ENCODE measurements at places on chromosomes 16 and 17. TPM values are rescaled to one million over a fixed set of nuclear protein-coding genes. Genes with fewer than 3 reads are reported as not detected.

DNA sequence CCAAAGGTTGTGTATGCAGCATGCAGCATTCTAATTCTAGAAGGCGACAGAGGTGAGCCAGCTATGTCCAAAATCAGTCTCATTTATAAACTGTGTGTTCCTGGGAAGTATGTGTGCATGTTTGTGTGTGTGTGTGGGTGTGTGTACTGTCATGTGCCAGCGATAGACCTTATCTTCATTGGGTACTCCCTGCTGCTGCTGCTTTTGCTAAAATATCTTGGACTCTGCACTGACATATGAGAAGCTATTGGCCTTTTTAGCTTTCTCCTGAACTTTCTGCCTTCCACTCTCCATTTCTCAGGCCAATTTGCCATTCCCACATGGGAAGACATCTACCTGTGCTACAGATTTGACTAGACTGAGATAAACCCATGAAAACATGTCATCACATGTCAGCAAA lies 2.0 kb upstream of the LPO start:
- no peak for DNase-seq

ENPP7 gene
- not detected for polyA plus RNA-seq

GRCh38 chr16:12066823-12067222 lies 90.3 kb downstream of the SNX29 start:
- no peak for DNase-seq

DNA sequence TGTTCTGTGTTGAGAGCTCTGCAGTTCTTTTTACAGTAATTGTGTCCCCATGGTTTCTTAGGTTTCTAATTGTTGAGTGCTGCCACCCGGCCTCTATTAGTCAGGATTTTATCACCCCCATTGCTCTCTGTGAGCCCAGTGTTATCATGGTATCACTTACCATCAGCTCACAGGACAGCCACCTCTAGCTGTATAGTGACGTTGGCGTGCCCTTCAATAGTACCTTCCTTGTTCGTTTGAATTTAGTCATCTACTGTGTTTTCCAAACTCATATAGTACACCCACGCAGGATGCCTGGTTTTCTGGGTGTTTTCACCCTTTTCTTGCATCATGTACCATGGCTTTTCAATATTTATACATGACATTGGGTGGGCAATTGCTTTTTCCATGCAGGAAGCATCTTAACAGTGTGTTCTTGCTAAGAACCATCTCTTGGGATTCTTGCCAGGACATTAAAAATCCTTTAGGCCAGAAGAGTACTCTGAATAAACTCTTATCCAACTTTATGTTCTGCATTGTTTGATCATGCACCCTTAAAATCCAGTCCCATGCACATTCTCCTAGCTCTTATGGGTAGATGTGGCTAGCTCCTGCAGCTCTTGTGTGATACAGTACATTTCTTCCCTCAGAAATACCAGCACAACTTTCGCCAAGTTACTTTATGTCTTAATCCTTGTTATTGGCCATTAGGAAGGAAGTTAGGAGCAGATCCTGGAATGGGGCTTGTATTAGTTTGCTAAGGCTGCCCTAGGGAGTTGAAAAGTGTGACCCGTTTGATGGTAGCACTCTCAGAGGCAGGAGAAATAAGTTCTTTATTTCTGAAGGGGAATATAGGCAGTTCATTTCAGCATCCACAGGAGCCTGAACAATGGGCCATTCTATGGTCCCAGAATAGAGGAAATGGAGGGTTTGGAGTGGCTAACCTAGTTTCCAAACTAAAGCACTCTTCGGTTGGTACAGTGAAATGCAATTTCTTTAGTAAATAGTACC lies 11.3 kb upstream of the ABCA10 start:
- no peak for DNase-seq

DNA sequence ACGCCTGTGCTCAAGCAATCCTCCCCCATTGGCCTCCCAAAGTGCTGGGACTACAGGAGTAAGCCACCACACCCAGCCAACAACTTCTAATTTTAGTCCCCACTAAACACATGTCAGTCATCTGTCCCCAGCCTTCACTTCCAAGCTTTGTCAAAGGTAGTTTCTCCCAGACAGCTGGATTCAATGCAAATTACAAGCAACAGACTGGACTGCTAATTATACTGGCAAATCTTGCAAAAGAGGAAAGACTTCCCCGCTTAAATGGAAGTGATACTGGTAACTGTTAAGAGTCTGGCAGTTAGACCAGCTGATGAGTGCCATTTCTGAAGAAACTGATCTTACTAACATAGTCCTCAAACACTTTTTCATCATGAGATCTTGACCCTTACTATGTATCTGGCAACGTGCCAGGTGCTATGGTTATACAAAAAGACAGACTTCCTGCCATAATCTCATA lies 8.2 kb upstream of the GGA2 start:
- no peak for DNase-seq

- DNase-seq: no peak
Measured at GRCh38 chr17:61168506-61168905, 231.1 kb upstream of the TBX2 start.

GRCh38 chr17:40576113-40576740 lies 11.0 kb upstream of the CCR7 start:
- no peak for DNase-seq

- DNase-seq: peak; percentile 99
Measured at GRCh38 chr17:68035131-68035522, 408 bp upstream of the KPNA2 start.

GRCh38 chr17:71845337-71845736 lies 275.5 kb upstream of the SOX9 start:
- DNase-seq: no peak

DNA sequence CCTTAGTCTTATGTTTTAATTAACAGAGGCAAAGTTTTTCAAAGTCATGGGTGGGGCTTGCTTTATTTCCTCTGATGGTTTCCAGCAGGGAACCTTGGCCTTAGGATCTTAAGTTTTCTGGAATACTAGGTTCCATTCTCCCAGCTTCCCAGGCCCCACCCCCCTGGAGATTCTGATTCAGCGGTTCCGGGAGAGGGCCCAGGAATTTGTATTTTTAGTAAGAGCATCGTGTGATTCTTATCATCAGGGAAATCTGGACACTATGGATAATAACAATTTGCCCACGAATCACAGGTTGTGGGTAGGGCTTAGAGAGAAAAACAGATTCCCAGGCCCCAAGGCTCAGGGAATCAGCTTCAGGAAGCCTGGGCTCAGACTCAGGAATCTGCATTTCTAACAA lies 263.6 kb downstream of the NTN1 start:
- peak; percentile 31 for DNase-seq

DNA sequence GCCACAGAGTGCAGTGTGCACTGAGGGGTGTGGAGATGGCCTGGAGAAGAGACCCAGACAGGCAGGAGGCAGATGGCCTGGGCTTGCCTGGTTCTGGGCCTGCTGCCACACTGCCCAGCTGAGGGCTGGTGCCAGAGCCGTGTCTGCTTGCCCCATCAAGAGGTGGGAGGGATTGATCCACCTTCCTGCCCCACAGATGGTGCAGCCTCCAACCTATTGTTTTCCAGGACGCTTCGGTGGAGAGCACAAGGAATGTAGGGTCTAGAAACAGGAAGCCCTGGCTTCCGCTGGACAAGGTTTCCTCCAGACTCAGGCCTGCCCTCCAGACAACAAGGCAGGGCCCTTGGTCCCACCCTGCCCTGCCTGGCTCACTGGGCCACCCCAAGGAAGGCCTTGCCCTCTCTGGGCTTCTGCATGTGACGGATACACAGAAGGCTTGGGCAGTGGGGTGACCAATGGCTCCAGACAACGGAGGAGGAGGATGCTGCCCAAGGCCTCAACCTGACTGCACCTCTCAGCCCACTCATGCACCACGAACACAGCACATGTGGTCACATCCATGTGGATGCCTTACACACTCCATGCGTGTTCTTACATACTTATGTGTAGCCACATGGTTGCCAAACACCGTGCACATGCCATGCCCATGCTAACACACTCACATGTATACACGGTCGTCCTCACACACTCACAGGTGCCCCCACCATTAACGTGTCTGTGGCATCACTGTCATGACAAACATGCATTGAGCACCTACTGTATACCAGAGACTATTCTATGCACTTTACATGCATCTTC lies 6.5 kb upstream of the CDH5 start:
- DNase-seq: no peak

DNA sequence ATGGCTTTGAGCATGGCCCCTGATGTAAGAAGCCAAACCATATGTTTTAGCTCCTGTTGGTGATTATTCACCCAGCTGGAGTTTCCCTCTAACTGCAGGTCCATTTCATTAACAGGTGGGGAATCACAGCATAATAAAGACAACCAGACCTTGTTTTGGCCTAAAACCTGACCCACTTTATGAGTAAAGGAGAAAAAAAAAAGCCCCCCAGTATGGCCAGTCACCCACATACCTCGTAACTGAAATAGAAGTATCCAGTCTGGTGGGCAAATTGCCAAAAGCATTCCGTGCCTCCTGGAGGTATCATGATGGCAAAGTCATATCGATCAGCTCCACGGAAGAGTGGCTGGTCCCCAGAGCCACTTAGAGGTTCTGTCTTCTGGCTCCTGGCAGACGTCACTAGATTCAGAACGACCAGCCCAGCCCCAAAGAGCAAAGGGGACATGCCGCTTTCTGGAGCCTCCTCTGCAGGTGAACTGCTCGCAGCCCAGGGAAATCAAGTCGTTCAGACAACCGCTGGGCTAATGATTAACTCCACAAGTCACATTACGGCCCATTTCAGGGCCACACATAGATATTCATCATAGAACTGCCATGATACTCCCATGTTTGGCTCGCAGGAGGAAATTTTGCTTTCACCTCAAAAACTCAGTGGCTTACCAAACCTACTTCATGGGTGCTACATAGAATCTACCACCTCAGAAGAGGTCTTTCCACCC lies at the start of gene TMED6:
TMED6 (minus strand) TSS at position 478 of the 719 bp plus-strand sequence; CDS start at position 445, 33 bp downstream.
- DNase-seq: no peak

MYH8 gene
- polyA plus RNA-seq: not detected

DNA sequence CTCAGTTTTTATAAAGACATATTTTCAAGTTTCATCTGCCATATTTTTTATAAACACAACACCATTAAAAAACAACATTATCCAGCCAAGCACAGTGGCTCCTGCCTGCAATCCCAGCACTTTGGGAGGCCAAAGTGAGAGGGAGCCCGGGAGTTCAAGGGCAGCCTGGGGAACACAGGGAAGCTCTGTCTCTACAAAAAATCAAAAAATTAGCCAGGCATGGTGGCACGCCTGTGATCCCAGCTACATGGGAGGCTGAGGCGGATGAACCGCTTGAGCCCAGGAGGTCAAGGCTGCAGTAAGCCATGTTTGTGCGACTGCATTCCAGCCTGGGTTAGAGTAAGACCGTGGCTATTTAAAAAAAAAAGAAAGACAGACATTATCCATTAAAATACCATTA lies 17.2 kb upstream of the NTAN1 start:
- no peak for DNase-seq

- DNase-seq: peak; percentile 17
Measured at GRCh38 chr16:50550866-50551641, 2.9 kb downstream of the NKD1 start.

CCL8 gene
- polyA plus RNA-seq: not detected

- DNase-seq: no peak
Measured at GRCh38 chr17:57779706-57780105, 34.6 kb upstream of the CCDC182 start.

GRCh38 chr16:86863609-86864008 lies 285.3 kb downstream of the FOXL1 start:
- no peak for DNase-seq

DNA sequence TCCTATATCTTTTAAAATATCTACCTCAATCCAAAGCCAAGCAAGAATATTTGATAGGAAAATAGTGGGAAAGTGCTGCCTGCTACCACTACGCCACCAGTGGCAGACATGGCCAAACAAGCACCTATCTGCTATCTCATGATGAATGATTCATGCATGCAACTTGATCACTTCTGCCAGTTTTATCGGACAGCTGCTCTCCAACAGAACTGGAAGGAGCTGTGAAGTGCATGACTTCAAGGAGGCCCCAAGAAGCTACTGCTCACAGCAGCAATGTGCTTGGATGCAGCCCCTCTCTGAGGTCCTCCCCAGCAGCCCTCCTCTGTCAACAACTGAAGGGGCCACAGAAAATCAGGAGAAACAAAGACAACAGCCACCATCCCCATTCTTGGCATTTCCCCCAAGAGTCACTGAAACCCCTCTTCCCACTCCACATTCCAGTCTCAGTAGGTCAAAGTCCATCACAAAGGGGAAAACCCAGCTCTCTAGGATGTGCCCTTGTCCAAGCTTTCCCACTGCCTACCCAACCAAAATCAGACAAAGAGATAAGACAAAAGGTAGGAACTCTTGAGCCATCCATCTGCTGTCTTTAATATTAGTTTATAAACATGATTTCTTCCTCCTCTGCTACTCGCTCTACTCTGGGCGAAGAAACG lies 215.3 kb downstream of the C16orf78 start:
- DNase-seq: peak; percentile 50

ACSM2A gene
- not detected for polyA plus RNA-seq

- DNase-seq: peak; percentile 96
Measured at GRCh38 chr17:55356434-55357328, 65.0 kb downstream of the MMD start.

DNA sequence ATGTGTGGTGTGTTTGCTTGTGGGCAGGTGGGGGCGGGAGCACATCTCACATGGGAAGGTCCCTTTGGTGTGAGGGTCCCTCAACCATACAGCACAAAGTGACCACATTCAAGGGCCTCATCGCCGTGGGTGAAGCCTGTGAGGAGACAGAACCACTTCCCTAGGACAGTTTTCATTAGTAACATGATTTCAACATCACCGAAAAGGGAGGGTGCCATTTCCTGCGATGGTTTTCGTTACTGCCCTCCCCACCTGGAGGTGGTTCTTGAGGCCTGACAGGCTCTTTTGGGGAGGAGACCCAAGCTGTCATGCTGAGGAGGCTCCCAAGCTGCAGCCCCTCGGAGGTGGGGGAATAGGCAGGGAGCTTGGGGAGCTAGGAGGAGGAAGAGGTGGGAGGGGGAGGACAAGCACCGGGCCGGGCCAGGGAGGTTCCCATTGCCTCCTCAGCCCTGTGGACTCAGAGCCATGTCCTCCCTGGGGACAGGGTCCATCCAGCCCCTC lies 9.5 kb downstream of the CD300LB start:
- DNase-seq: no peak

- DNase-seq: peak; percentile 79
Measured at GRCh38 chr17:7988750-7989178, 13.7 kb upstream of the GUCY2D start.

CRHR1 gene
- polyA plus RNA-seq: 0.09 TPM

MYH2 gene
- polyA plus RNA-seq: 7.5 TPM

All from GM23338 (cell line).